Dermis blood vessel endothelial cell (primary cell): ENCODE measurements at places on chromosomes 7 and 10. TPM values are rescaled to one million over a fixed set of nuclear protein-coding genes. Genes with fewer than 3 reads are reported as not detected.

The LEP gene
- not detected in 2 replicates for total RNA-seq

DNA sequence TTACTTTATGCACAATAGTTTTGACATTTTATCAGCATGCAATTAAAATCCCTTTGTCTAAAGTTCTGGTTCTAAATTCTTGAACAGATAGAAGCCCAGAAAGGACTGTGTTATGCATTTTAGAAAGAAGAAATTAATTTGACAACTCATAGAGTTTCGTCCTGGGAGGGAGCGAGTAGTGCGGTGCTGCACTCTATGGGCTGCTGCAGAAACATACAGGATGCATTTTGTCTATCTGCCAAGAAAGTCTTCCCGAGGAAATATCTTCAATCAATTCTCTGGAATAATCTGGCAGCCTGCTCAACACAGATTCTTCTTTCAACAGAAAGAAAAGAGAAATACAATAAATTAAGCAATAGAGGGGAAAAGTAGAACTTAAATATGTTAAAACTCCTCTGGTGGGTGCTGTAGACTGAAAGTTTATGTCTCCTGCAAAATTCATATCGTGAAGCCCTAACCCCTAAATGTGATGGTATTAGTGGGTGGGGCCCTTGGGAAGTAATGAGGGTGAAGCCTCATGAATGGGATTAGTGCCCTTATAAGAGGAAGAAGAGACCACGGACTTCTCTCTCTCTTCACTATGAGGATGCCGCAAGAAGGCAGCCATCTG is 39.0 kb upstream of the IFRD1 start:
- DNase-seq = peak; percentile 80

GRCh38 chr7:51369746-51370145 is 53.1 kb upstream of the COBL start:
- peak; percentile 22 for DNase-seq

DNA sequence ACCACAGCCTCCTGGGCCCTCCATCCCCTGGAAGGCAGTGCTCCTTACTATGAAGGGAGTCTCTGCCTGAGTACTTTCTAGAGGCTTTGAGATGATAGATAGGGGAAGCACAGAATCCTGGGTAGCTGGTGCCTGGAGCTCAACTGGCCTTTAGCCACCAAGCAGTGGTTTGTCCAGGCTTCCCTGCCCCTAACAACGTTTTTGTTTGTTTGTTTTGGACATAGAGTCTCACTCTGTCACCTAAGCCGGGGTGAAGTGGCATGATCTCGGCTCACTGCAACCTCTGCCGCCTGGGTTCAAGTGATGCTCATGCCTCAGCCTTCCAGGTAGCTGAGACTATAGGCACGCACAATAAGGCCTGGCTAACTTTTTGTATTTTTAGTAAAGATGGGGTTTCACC is 289.4 kb downstream of the PLXNA4 start:
- no peak for DNase-seq

DNA sequence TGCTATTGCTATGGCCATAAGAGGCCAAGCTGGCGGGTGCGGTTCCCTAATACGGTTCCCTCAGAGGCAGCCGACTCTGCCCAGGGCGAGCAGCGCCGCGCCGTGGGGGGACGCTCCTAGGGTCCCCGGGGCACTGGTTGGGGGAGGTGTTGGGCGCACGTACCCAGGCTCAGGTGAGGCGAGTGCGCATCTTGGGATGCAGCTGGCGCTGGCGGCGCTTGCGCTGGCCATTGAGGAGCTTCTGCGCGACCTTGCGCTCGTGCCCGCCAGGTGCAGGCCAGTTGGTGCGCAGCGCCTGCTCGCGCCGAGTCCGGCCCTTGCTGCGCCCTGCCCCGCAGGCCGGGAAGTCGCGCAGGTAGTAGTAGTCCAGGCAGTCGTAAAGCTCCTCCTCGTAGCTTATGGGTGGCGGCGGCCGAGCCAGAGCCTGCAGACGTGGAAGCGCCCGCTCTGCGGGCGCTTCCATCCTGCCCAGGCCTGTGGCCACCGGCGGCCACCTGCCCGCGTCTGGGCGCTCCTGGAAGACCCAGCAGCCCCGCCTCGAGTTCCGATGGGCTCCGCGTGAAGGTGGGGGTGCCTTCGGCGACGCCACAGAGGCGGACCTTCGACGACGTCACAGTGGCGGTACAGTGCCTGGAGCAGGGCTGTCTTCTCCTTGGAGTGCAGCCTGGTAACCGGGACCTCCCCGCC is at the start of gene NUPR2:
TSS of gene NUPR2 (minus strand) at position 566 of the 687 bp plus-strand sequence. CDS start at position 463, 103 bp downstream.
- no peak for DNase-seq

GRCh38 chr10:101189461-101190401 is 39.5 kb downstream of the LBX1 start:
- no peak for DNase-seq

- no peak for DNase-seq
Measured at GRCh38 chr7:1678081-1678543, 8.0 kb downstream of the ELFN1 start.

DNA sequence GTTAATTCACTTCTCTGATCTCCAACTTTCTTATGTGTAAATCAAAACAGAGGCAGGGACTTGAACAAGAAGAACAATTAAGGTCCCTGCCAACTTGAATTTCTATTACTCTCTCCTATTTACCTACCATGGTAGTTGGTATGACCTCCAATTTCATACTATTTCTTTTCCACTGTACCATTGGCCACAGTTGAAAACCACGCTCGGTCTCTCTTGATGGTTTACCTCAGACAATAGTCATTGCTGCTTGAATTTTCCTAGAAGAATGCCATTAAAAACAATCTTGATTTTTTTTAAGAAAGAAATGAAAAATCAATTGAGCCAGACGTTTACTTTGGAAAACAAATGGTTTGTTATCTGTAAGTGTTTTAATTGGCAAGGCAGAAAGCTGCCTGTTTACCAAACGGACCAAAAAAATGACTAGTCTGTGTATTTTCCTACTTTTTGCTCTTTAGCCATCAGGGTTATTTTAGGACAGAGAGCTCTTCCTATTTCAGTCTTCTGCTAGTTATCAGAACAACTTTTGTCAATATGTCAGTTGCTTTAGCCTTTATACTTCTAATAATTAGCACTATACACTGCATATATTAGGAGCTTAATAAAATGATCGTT is 157.5 kb upstream of the PLXDC2 start:
- DNase-seq = no peak

DNA sequence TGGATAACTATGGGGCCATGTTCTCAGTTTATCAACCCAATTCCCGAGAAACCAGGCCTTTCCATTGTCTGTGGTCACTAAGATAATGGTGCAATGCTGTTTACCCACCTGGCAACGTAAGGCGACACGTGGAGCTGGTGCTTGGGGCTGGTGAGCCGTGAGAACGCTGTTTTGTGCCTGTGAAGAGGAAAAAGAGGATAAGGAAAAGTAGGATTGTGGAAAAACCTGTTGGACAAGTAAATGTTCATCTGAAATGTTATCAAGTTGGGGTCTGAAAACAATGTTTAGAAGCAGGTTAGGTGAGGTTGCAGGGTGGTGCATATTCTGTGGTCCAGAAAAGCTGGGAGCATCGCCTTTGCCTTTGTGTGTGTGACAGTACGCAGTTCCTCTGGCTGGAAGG is 88.5 kb downstream of the PPP1R17 start:
- no peak for DNase-seq

DNA sequence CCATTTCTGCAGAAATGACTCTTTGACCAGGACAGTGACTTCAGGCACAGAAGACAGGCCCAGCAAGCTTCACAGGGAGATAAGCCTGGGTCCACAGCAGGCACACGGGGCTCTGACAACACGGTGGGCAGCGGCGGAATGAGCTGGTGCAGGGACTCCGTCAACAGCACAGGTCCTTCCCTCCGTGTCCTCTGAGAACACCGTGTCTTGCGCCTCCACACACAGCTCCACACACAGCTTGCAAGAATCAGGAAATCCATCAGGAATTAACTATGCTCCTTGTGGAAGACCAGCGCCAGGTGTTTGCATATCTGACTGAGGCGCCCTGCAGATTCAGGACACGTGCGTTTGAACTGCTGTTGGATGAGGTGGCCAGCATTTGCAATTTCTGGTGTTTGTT is 39.6 kb downstream of the TCERG1L start:
- DNase-seq = no peak
